ENCODE measurements at places on chromosomes 4 and X.

DNA sequence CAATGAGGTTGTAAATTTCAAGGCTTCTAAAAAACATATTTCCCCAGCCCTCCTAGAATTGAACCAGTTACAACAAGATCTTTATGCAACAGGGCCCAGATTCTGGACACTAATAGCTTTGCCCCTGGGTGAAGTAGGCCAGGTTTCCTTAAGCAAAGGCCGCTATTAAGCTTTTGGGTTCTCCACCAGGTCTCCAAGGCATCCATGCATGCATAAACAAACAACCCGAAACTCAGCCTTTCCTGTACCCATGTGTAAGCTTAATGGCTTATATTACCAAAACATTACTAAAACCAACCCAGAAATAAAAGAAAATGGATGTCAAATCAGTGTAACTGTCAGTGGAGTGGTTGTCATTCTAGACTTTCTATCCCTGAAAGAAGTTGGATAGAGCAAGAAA is 137.1 kb downstream of the ARHGAP6 start:
- DNase-seq = no peak

DNA sequence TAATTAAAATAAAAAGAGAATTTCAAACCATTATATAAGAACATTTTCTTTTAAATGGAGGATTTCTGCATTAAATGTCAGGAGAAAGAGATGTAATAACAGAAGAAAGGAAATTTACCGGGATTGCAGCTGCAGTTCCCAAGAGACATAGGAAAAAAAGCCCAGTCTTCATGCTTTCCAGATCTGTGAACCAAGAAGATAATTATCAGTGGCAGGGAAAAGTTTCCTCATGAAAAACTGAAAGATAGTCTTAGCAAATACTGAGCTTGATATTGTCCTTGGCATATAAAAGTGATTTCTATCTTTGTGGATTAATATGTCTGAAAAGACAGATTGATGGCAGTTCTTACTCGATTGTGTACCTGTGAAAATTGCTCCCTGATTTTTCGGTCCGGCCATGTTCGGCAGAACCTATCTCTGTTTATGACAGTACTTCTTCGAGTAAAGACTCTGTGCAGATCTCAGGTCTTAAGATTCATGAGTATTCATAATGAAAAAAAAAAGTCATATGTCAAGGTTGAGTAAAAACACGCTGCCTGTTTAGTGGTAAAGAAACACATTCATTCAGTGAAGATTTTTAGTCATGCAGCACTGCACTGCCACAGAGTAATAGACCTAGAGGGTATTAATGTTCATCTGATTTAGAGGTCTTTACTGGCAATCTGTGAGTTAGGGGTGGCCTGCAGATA is 29.6 kb downstream of the SPARCL1 start:
- no peak for DNase-seq

GRCh38 chr4:14157262-14157661 is 529.7 kb upstream of the BOD1L1 start:
- no peak for DNase-seq

DNA sequence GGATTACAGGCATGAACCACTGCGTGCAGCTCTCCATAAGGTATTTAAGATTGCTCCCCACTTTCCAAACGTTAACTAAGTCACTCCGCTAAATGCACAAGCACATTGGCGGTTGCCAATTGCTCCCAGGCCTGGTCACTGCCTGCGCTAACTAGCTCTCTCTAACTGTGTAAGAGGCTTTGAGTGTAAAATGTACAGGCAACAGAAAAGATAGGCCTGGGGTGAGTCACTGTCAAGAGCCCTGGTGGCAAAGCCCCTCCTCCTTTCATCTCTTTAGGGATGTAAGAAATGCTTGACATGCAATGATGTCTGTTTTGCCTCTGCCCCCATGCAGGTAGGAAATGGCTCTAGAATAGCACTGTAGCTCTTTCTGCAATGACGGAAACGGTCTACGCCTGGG is 329.7 kb upstream of the GATB start:
- DNase-seq = no peak

DNA sequence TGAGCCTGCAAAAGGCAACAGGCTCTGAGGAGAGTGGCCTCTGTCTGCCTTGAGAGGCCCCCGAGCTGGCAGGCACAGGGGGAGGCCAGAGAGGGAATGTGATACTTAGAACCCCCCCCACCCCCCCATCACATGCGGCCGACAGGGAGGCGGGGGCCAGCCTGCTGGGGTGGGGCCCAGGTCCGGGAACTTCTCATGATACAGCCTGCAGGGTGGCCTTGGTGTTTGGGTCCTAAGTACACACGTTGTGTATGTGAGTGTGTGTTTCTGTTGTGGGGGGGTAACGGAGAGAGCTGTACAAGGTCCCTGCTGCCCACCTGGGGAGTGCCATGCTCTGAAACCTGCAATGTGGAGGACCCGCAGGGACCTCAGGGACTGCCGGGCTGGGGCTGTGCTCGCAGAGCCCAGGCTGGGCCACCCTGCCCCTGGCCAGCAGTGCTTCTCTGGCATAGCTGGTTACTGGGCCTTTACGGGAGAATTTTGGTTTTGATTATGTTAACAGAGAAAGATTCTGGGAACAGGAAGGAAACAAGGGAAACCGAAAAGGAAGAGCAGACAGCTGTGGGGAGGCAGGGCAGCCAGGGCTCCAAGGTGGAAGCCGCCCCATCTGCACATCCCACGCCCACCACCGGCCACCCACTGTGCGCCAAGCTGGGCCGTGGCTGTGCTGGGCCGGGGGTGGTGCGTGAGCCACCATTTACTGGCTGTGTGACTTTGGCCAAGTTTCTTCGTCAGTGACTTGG is 19.9 kb downstream of the SH3BP2 start:
- no peak for DNase-seq

DNA sequence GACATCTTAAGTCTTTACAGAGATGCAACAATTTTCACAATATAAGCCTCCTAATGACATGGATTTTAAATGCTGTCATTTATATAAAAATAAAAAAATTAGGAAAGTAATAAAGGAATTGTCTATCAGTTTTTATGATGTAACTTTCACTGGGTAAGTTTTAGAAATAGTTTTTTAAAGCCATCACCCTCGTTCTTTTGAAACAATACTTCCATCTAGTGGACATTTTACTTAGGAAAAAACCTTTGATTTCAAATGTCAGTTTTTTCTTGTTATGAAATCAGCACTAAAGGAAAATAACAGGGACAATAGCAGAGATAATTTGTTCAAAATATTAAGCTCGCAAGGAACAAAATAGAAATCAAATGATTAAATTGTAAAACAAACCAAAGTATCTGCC is 24.3 kb upstream of the NDNF start:
- DNase-seq = no peak

DNA sequence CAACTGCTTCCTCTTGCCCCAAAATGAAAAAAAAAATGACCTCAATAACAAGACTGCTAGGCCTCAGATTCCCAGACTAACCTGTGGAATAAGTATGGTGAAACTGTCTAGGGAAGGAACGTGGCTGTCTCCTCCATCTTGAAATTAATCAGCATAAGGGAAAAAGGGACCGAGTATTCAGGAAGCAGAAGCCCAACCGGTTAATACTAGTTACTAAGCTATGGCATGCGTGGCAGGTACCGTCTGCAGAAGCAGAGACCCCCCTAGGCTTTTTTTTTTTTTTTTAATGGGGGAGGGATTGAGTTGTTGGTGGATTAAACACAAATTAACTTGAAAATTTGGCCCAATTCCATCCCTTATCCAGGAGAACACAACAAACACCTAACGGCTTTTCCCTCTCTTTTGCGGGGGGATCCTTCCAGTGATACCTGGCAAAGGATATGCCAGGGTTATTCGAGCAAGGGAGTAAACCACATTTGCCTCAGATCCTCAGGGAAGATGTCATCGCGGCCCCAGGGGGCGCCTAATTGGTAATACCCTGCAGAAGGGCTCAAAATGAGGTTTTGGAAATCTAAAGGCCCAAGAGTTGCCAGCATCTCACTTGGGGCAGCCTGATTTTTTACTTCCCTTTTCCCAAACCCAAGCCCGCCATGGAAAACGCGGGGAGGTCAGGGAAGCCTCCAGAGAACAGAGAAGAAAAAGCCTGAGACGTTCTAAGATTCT is 893 bp downstream of the RLIM start:
- peak; percentile 5 for DNase-seq

- no peak for DNase-seq
Measured at GRCh38 chr4:140333523-140333922, 39.9 kb upstream of the SCOC start.

- no peak for DNase-seq
Measured at GRCh38 chr4:48129307-48130014, 4.6 kb downstream of the TXK start.

Data from stimulated activated naive CD4-positive, alpha-beta T cell (primary cell).